Stimulated activated CD4-positive, alpha-beta T cell treated with anti-CD3 and anti-CD28 coated beads, Interleukin-1b, Interleukin-23, amount 100 ng/mL, for 1 hour (primary cell): ENCODE measurements at places on chromosomes 1 and 21.

DNA sequence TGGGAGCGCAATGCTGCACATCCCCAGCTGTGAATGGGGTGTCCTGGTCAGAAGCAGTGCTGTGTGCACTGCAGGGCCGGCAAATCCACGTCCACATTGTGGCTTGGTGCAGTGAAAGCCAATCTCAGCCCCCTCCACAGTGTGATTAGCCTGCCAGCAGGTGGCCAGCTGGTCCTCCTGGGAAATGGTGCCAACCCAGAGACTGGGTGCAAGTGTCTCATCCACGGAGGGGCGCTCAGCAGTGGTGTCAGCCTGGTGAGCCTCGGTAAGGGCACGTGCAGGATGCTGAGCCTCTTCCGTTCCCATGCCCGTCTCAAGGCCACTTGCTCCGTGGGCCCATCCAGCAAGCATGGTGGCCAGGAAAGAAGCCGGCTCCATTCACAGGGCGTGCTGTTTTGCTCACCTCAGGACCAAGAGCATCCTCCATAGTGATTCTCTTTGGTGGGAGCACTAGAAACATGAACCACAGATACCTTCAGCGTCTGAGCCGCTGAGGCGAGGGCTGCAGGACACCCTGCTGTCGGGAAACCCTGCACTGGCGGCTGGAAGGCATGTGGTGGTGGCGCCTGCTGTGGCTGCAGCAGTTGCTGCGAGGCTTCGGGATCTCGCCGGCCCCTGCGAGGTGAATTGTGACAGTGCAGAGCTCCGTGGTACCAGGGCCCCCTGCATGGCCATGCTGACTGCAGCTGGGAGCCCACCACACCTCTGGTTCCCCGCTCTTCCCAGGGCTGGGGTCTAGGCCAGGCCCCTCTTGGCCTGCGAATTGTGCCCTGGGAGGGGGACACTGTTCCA is 2.0 kb upstream of the SMYD3 start:
- no peak for DNase-seq

DNA sequence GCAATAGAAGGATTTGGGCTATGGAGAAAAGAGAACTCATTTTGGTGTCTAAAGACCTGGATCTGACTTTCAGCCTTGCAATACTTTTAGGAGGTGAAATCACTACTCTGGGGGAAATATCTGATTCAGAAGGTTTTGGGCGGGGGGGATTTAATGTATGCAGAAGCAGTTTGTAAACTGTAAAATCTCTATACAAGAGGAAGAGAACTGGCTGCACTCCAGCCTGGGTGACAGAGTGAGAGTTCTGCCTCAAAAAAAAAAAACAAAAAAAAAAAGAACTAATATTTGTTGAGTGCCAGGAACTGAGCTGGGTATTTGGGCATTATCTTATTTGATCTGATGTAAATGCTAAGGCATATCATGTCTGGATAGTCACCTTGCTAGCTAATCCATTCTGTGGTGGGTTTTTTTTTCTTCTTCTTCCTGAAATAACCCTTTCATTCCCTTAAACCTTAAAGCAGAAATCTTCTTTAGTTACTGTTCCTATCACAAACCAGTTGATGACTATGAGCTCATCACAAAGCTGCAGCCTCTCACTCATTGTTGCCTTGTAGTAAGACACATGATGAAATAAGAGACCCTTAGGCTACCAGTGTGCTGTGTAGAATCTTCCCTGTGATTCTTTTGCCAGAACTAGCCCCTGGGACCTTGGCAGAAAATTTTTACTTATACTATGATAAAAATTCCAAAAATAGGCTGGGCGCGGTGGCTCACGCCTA is 35.6 kb upstream of the SLC16A1 start:
- no peak for DNase-seq

DNA sequence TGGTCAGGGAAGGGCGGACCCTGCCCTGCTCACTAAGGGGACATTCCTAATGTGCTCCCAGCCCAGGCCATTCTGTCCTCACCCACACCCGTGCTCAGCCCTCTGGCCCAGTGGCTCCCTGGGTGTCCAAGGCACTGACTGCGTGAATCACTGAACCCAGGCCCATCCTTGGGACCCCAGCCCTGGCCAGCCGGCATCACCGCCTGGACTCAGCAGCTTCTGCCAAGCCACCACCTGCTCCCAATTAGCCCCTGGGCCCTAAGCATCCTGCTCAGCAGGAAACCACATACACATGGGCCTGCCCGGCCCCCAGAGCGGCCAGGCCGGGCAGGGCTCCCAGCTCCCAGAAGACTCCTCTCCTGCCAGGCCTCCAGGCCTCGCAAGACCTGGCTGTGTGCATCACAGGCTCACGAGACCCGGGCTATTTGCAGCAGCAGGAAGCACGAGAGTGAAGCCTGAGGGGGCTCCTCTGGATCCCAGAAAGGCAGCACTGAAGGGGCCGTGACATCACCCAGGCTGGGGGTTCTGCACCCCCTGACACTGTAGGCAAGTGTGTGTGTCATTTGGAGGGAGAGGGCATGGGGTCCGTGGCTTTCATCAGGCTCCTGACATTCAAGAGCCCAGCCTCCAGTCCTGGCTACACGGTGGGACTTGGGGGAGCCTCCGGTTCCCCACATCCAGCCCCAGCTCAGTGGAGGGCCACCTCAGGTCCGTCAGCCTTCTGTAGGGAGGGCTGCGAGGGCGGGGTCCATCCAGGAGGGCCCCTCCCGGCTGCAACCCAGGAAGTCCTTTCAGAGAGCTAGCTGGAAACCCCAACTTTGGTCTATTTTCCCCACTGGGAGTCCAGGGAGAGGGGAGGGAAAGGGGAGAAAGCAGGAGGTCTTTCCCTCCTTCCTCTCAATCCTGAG is 1.6 kb downstream of the MFAP2 start:
- no peak for DNase-seq

GRCh38 chr1:81606656-81607055 is 194.1 kb upstream of the ADGRL2 start:
- DNase-seq: no peak

DNA sequence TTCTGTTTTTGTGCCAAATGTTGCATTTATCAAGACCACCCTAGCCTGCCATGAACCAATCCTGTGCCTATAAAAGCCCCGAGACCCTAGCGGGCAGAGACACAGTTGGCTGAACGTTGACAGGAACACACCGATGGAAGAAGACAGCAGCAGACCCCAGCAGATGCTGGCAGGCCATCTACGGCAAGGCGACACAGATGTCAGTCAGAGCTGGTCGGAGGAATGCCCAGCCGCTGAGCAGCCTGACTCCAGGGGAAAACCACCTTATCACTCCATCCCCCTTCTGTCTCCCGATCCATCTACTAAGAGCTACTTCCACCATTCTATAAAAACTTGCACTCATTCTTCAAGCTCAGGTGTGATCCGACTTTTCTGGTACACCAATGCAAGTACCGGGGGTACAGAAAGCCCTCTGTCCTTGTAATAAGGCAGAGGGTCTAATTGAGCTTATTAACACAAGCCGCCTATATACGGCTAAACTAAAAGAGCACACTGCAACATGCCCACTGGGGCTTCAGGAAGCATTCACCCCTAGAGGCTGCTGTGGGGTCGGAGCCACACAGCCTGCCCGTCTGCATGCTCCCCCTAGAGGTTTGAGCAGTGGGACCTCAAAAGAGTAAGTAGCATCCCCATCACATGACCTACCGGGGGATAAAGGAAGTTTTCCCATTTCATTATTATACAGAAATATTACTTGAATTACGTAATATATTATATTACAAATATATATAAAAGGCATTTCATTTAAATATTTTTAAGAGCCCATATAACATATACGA is 1156.3 kb upstream of the B3GALT2 start:
- DNase-seq: no peak

GRCh38 chr1:192808518-192809306 is at the start of gene RGS2:
RGS2 (plus strand) TSS chr1:192809039; CDS start chr1:192809072, 33 bp downstream.
- peak; percentile 73 for DNase-seq

DNA sequence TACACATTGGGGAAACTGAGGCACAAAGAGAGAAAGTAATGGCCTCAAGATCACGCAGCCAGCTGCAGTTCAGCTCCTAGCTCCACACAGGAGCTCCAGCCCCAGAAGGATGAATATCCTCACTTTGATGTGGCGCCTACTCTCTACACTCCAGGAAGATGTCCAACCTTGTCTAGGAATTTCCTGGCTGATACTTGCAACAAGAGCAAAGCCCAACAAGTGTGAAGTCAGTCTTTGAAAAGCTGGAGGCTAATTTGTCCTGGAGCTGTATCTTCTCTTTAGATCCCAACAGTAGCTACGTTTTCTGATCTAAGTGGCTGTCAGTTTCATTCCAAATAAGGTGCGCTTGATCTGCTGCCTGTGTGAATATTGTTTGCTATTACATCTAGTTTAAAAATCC is 344.9 kb downstream of the PTPRU start:
- no peak for DNase-seq

- no peak for DNase-seq
These were observed 130.5 kb downstream of the DISC1 start for GRCh38 chr1:231757101-231757404.

- DNase-seq: no peak
These were observed 771.5 kb upstream of the ADGRL2 start for GRCh38 chr1:81029266-81029665.

GRCh38 chr21:34611528-34611927 is 3.4 kb downstream of the RCAN1 start:
- DNase-seq: no peak

DNA sequence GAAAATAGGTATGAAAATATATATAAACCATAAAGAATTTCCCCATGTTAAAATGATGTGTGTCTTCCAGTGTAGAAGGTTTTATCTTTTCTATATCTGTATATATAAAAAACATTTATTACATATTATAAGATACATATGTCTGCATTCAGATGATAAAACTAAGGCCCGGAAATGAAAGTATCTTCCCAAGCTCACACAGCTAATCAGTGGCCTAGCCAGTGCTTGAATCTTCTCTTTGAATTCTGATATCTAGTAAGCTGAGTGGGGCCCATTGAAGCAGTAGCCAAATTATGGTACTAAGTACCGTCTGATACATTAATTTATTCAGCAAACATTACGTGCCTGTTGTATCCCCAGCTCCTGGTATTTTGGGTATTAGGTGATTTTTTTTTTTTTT is 28.6 kb downstream of the UCK2 start:
- DNase-seq: no peak

- DNase-seq: no peak
These were observed 3.2 kb downstream of the MYBPH start for GRCh38 chr1:203172184-203173010.

DNA sequence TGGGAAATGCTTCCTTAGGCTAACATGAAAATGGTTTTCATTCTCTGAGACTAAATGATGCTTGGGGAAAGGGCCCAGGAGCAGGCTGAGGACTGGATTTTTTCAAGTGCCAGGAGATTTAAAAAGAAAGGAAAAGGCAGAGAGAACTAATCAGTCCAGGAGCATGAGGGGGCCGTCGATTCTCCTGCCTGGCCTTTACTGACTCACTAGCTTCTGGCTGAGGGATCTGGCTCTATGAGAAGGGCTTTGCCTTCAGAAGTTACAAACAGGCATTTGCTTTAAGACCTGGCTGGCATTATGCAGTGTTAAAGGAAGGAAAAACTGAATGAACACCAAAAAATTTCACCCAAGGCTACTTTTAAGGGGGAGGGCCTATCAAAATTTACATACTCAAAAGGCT is 359.2 kb downstream of the PBX1 start:
- no peak for DNase-seq

GRCh38 chr21:36508948-36509347 is 29.0 kb upstream of the CLDN14 start:
- DNase-seq: no peak

- no peak for DNase-seq
These were observed 319.8 kb downstream of the LMO4 start for GRCh38 chr1:87648323-87649119.

DNA sequence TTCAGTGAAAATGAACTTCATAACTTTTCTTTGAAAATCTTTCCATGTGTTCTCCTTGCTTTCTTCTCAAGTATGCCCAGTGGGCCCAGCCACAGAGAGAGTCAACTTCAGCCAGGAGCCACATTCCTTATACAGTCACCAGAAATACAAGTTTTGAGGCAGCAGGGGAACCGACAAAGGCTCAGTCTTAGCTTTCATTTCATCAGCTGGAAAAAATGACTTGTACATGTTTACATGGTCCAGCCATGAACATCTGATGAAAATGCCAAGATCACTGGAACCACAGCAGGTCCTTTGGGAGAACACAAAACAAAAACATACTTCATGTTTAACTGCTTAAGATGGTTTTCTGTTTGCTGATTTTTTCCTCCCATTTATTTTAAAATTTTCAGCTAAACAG is 72.5 kb downstream of the SYDE2 start:
- no peak for DNase-seq

DNA sequence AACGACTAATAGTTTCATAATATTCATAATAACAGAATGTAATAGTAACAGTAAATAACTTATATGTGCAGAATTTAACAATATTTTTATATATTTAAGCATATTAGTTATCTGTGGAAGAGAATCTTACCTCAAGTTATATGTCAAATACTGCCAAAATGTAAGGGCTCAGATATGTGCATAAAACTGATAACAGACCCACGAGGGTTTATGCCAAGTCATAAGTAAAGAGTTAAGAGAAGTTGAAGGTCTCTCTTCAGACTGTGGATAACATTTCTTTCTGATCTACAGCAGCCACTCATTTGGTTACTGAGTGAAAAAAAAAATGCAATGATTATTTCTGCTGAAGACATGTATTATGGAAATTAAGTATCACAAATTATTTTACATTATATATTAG is 1167.8 kb upstream of the NCAM2 start:
- DNase-seq: no peak
